Activated CD4-positive, alpha-beta T cell treated with anti-CD3 and anti-CD28 coated beads, Interleukin-2, amount 50 U/mL, for 16 hours (primary cell): ENCODE measurements at places on chromosomes 12 and 14.

GRCh38 chr14:103998027-103998426 lies 55.7 kb upstream of the RD3L start:
- no peak for DNase-seq

DNA sequence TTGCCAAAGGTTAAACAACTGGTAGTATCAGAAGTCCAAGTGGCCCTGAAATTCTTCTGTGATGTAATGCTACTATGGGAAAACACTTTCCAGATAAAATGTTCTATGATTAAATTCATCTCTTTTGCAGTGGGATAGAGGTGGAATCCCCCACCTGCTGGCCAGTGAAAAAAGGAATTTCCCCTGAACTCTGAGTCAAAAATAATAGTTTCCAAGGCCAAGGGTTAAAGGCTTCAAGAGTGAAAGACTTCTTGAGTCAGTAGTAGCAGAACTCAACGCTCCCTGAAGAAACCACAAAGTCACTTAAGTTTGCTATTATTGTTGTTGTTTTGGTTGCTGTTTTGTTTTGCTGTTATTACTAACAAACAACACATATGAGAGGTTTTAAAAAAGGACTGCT lies 330.8 kb downstream of the SOX5 start:
- DNase-seq, result no peak

GRCh38 chr14:59309291-59309900 lies 120.9 kb downstream of the DAAM1 start:
- DNase-seq, result no peak

DNA sequence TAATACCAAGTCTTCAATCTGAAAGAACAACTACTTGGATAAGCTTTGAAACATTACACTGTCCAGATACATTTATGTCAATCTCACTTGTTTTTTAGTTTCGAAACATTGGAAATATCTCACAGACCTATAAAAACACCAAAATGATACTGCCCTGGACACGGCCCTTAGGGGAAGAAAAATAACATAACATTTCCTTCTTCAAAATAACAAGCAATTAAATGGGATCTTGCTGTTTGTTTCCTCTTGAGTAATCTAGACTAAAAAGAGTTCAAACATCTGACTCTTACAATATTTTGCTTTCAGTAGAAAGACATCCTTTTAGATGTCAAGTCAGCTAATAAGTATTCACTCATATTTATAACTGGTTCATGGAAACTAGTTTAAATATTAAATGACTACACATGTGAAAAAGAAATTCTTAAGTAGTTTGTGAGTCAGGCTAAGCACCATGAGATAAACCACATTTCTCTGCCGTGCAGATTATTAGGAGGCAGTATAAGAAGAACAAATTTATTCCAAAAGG lies 87.5 kb downstream of the EPS8 start:
- DNase-seq, result peak; percentile 14

DNA sequence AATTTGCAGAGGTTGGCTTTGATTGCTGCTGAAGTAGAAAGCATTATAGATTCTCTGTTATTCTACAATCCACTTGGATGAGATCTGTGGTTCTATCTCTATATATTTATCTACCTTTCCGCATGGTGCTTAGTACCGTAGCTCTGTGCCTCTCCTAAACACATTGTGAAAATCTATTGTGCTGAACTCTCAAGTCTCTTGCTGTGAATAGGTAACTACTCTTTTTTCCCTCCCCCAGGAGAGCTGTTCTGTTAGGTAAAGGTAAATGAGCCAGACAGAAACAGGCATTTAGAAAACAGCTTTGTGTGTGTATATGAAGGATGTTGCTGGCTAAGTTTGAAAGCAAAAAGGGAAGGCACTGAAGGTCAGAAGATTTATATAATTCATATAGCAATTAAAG lies 112.6 kb downstream of the BRMS1L start:
- DNase-seq, result no peak

DNA sequence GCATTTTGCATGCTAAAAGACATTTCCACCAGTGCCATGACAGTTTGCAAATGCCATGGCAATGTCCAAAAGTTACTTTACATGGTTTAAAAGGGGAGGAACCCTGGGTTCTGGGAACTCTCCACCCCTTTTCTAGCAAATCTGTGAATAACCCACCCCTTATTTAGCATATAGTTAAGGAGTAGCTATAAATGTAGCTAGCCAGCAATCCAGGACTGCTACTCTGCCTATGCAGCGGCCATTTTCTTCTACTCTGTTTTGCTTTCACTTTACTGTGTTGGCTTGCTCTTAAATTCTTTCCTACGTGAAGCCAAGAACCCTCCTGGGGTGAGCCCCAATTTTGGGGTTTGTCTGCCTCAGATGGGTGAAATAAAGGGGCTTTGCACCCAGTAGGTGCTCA lies 141.0 kb downstream of the PTPN11 start:
- no peak for DNase-seq

GRCh38 chr14:34926552-34926951 lies 51.4 kb upstream of the BAZ1A start:
- no peak for DNase-seq

DNA sequence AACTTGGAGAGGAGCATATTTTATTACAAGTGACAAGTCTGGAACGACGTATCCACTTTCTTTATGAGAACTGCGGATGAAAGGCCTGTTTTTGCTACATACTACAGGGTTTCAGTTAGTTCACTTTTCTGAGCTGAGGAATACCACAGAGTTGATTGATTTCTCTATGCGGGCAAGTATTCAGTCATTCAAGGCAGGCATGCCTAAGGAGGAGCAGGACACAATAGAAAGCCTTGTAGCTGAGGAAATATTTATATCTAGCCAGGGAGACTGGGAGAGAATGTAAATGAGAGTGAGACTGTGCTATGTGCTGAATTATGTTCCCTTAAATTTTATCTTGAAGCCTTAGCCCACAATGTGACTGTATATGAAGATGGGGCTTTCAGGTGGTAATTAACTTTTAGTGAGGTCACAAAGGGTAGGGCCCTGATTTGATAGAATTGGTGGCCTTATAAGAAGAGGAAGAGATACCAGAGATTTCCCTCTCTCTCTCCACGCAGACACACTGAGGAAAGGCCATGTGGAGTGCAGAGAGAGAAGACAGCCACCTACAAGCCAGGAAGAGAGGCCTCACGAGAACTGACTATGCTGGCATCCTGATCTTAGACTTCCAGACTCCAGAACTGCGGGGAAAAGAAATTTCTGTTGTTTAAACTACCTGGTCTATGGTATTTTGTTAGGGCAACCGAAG lies 459.0 kb upstream of the ATP2B1 start:
- no peak for DNase-seq

DNA sequence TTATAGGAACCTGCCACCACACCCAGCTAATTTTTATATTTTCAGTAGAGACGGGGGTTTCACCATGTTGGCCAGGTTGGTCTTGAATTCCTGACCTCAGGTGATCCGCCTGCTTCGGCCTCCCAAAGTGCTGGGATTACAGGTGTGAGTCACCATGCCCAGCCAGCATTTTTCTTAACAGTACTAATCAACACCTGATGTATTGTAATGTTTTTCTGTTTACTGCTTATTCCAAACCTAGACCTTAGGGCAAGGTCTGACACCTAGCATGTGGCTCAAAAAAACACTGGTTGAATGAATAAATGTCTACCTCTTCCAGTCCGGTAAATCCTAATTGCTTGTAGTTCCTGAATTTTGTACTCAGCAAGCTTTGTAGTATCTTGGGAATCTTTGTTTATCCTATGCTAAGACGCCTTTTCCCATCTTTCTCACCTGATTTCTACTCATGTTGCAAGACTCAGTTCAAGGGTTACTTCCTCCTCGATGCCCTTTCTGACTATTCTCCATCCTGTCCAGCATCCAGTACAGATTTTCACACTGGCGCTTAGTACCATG lies 2.8 kb downstream of the PAN2 start:
- no peak for DNase-seq

- DNase-seq, result no peak
Observed at GRCh38 chr14:96187216-96188031, 17.2 kb upstream of the BDKRB2 start.

DNA sequence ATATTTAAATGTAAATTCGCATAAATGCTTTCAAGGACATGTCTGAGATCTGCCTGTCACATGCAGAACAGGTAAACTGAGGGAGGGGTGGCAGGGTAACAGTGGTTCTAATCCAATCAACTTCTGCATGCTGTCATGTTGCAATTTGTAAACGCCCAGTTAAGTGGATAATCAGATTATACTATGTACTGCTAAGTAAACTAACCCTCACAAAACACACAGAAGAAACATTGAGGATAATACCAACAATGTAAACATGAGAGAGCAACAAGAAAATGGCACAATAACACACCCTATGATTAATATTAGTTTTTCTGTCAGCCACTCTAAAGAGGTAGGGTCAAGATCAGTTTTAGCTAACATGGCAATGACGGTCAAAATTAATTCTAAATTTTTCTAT lies 123.7 kb downstream of the KIF21A start:
- DNase-seq, result no peak

GRCh38 chr12:98471085-98471484 lies 44.3 kb upstream of the TMPO start:
- DNase-seq, result no peak

GRCh38 chr12:106415134-106415533 lies 57.6 kb downstream of the POLR3B start:
- no peak for DNase-seq

GRCh38 chr14:77837926-77838325 lies 38.0 kb downstream of the ADCK1 start:
- DNase-seq, result no peak

DNA sequence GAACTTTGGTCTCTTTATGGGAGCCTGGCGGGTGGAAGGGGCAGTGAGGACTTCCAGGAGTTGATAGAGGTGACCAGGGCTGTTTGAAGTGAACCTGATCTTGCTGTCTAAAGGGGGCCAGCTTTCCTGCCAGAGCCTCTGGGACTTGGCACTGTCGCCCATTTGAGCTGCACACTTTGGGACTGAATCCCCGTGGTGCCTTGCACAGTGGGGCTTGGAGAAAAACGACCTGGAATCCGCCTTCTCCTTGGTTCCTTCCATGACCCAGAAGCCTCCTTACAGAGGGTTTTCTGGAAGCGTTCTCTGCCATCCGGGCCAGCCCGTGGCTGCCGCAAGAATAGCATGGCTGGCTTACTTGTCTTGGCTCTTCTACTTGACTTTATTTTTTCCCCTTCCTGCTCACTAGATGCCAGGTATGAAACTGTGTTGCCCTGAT lies 2.0 kb downstream of the RFLNA start:
- no peak for DNase-seq

DNA sequence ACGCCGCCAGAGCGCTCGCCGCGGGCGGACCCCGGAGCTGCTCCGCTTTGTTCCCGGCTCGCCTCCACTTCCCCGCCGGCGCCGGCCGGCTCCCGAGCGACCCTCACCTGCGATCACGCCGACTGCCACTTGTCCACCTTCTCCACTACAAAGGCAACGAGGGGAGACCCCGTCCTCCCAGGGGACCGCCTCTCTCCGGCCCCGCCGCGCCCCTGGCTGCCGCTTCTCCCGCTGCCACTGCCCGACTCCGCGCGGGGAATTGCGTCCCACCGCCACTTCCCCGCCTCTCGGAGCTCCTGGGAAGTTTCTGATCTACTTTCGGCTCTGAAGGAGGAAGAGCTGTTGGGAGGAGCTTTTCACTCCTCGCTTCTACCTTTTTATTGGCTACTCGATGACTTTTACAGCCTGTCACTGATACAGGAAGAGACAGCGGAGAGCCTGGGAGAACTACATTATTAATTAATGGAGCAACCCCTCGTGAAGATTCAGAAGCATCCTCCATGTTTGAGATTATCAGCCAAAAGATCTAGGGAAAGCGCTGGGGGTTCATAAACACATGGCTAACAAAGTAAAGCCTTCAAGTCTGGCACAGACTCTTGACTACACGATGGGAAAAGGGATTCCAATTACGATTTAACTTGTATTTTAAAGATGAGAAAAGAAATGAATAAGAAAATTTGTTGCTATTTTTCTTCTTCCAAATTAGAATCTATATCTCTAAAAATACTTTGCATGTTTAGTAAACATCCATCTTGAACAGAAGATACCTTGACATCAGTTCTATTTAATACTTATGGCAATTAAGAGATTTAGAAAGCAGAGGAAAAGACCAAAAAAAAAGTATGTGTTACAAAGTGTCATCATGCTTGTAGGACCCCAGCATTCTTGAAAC lies at the start of gene BAZ1A:
Gene BAZ1A, minus strand, starts transcription at position 330 of the 892 bp plus-strand sequence. CDS start 756 bp downstream, outside the sequence.
- DNase-seq, result peak; percentile 71

DNA sequence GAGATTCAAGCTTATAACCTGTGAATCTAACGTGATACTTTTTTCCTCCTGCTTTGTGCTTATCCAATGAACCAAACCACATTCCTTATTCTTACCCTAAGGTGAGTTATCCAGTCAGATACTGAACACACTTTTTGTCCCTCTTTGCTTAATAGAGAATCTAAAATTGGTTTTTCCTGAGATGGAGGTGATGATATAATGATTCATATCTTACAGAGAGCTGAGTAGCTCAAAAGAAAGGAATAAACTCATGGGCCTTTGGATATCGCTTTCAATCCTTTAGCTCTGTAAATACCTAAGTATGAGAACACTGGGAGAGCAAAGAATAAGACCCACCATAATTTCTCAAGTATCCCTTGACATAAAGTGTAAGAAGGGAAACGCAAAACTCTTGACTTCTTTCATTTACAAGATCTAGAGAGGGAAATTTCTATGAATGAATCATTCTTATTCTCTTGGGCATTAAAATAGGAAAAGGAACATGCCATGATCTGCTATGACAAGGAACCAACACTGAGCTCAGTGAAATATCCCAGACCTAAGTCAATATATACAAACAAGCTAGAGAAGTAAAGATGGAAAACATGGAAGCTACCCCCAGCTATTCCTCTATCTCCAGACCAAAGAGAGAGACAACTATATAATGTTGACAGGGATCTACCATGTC lies 81.8 kb upstream of the STAC3 start:
- no peak for DNase-seq

DNA sequence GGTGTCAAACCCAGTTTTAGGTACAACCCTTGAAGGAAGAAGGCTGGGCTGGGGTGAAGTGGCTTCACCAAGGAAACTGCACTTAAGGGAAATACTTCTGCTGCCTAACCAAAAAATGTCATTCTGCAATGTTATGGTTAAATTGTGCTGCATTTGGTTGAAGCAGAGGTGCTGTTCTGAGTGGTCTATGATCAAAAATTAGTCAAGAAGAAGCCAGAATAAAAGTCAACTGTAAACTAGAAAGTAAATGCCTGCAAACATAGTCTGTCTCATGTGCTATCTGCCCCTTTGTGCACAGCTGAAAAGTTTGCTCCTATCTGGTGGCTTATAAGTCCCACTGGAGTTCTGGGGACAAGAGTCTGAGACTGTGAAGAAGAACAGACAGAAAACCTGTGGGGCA lies 158.8 kb downstream of the C12orf42 start:
- peak; percentile 9 for DNase-seq
